ENCODE measurements at places on chromosomes 12 and 14.

DNA sequence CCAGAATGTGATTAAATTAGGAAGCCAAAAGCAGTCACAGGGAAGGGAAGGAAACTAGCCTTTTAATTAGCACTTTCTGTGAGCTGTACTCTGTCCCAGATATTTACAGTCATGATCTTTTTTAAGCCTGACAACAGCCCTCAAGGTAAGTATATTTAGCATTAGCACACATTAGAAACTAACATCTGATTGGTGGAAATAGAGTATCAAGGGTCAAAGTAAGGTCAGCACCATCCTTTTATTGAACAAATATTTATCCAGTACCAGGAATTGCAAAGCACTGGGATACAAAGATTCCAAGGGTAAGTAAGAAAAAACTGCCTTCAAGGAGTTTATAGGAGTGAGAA is 28.2 kb downstream of the RPGRIP1 start:
- no peak for DNase-seq

GRCh38 chr12:76010732-76011458 is 20.7 kb downstream of the PHLDA1 start:
- DNase-seq: no peak

DNA sequence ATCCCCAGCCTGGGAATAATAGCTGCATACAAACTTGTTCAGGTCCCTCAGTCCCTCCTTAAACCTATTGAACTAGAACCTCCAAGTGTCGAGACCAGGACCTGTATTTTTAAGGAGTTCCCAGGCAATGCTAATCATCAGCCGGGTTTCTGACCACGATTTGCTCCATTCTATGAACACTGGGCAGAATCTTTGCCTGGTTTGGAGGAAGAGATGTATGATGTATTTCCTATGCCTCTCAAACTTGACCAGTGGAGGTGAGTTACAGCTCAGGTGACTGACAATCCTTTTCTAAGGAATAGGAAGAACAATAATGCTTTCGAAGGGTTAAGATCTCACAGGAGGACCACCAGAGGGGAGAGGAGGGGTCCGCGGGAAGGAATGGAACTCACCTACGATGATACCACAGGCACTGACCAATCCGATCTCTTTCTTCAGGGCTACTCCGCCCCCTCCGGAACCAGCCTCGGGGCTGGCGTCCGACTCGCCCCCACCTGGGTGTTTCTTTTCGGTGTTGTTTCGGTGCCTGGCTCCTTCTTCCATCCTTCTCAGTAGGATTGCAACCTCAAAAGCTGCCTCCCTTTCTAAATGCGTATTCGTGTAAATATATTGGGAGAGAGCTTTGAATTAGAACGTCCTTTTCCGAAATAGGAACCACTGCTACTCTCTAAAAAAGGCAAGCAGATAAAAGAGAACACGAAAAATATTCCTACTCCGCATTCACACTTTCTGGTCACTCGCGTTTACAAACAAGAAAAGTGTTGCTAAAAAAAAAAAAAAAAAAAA is 895 bp downstream of the SLC7A8 start:
- DNase-seq: no peak

DNA sequence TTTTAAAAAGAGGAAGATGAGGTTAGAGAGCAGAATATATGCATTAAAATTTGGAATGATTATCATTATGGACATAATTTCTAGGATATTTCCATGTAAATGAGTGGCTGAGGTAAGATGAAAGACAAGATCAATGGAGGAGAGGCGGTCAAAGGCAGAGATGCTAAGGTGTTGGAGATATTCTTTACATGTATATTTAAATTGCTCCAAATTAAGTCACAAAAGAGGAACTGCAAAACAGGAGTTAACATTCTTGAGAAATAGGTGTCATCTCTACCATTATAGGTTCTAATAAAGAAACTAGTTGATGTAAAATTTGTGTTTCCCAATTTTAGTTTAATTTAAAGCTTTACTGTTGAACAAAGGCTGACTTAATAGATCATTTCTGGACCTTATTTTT is 268.5 kb upstream of the PPFIA2 start:
- DNase-seq: peak; percentile 12

DNA sequence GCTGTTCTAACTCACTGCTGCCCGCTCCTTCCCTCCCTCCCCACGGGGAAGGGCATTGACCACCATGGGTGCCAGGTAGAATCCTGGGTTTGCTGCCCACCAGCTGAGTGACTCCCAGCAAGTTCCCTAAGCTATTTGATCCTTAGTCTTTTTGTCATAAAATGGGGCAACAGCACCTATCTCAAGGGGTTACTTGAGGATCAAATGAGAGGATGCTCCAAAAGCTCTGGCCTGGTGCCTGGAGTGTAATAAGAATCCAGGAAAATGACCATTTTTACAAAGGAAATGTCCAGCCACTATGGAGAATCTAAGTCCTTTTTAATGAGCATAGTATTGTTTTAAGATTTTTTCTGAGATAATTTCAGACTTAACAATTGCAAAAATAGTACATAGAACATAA is 61.4 kb upstream of the CMKLR1 start:
- DNase-seq: no peak

DNA sequence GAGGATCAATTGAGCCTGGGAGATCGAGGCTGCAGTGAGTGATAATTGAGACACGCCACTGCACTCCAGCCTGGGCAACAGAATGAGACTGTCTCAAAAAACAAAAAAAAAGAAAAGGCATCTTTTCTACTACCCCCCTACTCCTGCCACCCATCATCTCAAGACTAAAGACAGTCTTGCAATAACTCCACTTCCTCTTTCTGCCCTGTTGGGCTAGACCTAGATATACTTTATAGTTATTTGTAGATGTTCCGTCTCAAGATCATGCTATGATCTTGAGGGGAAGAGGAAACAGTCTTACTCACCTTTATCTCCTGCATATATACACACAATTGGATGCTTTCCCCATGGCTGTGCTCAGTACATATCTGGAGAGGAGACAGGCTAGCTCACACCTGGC is 12.1 kb upstream of the ESPL1 start:
- DNase-seq: peak; percentile 59

DNA sequence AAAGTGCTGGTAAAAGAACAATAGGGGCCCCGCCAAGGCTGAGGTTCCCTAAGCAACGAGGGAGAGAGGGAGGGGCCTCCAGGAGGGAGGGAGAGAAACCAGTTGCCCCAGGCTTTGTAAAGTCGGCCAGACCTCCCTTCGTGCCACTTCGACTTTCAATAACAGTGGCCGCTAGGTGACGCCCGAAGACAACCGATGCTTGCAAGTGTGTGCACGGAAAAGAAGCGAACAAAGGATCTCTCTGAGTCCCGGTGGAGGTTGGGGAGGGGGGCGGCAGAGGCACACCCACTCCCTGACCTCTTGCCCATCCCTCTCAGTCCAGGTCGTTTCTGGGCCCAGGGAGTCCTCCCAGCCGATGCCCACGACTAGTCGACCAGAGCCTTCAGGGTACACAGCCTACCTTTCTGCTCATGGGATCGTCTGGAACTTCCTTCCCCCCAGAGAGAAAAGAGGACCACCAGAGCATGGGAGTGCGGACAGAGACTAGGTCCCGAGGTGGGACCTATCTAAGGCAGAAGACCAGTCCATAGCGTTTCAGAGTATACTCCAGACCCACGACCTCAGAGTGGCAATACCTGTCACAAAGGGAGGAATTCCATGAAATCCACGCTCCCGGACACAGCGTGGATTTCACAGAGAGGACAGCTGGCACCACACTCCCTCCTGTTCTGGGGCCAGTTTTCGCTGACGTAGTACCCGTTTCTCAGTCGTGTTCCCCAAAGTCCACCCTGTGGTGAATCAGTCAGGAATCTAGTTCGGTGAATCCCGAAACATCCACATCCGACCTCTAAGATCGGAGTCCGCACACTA is 262.7 kb upstream of the ALG10B start:
- DNase-seq: no peak

DNA sequence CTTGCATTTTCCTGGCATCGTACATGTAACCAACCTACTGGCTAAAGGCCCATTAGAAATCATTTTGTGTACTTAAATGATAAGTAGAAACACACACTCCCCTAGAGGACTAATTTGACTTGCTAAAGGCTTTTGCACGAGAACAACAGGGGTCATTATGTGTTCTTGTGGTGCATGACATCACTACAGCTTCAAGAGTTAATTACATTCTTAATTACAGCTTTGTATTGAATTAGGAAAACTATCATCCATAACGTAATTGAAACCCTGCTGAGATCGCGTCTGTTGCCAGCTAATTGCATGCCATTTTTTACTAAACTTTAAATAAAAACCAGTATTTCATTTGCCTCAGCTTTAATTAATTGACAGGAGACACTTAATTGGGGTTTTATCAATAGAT is 51.4 kb downstream of the TMEM132C start:
- DNase-seq: no peak

DNA sequence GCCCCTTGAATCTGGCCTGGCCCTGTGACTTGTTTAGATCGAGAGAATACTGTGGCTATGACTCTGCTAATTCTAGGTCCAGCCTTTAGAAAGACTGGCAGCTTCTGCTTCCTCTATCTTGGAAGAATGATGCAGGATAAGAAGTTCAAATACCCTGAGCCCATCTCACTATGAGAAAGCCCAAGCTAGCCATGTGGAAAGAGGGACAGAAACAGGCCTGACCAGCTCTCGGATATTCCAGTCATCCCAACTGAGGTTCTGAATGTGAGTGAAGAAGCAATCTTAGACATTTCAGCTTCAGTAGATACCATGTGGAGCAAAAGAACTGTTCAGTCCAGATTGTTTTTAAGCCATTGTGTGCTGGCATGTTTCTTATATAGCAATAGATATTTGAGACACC is 17.3 kb upstream of the KRR1 start:
- DNase-seq: no peak

- DNase-seq: no peak
Measured at GRCh38 chr12:130687796-130688778, 28.0 kb downstream of the RIMBP2 start.

- DNase-seq: no peak
Measured at GRCh38 chr12:124328116-124328515, 33.2 kb downstream of the RFLNA start.

DNA sequence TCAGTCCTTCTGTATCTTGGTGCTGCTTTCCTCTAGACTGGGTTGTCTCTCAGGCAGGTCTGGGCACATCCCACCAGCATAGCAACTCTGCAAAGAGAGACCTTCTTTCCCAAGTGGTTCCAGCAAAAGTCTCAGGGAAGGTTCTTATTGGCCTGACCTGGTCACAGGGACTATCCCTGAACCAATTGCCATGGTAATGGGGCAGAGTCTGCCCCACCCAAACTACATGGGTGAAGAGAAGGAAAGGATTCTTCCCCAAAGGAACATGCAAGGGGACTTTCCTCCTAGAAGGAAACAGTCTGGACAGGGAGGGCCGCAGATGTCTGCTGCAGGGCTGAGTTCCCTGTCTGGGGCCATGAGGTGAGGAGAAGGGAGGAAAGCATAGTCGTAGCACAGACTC is 122.2 kb upstream of the NCOR2 start:
- DNase-seq: peak; percentile 61

DNA sequence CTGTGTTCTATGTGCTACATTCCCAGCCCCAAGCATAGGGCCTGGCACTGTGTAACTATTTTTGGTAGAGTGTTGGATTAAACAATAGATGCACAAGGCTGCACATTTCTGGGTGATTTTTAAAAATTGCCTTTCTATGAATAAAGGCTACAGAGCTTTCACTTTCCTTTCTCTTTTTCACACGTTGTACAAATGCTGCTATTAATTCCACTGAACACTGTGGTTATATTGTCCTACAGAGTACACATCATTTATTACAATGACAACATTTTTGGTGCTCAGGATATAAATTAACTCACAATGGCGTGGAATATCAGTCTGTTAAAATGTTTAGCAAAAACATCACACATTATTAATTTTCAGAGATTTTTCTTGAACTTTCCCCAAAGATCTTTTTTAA is 3.6 kb upstream of the EML1 start:
- no peak for DNase-seq

DNA sequence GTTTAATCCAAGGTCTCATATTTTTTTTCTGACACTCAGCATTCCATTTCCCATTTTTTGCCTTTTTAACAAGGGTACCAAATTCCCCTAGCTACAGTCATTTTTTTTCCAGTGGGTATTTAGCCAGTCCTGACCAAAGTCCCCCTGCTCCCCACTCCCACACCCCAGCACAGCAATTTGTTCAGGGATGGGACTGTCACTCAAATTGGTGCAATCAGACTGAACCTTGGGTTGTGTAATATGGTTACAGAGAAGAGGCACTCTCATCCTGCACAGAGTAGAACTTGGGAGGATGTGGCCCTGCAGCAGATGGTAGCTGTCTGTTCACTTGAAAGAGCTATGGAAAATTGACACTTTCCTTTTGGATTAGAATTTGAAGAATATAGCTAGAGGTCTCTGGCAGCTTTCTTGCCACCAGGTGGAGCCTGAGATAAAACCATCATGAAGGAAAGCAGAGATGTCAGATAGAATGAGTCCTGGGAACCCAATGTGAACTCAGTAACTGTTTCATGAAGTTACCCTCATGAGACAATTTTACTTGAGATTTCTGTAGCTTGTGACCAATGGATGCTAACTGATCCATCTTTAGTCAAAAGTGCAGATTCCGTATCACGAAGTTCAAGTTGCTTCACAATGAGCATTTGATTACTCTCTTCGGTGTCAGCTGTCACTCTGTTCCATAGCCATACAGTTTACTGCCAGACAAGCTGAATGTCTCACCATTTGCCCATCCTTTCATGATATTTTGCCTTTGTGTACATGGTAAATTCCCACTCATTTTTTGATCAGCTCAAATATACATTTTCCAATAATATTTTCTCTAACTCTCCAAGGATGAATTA is 394.0 kb upstream of the SYT1 start:
- DNase-seq: peak; percentile 0

- no peak for DNase-seq
Measured at GRCh38 chr12:121524196-121524916, 56.5 kb downstream of the KDM2B start.

- no peak for DNase-seq
Measured at GRCh38 chr12:132176385-132176919, 32.2 kb downstream of the NOC4L start.

GRCh38 chr12:50551866-50552265 is 47.1 kb downstream of the DIP2B start:
- DNase-seq: no peak

DNA sequence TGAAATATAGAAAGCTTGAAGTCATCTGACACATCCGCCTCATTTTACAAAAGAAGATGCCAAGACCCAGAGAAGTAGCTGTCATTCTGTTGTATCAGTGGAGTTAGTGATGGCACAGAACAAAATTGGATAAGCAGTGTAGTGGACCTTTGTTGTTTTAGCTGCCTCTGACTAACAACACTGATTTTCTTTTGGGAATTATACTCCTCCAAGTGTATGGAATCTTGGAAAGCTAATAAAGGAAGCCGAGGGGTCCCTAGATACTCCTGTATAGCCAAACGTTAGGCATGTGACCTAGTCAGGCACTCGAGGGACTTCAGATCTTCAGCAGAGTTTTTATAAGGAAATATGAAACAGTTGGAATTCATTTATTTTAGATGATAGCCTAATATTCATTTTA is 94.5 kb downstream of the OTOGL start:
- DNase-seq: no peak
